Hypothalamus (tissue), 51 donors: ENCODE measurements at places on chromosomes 7 and 10.

DNA sequence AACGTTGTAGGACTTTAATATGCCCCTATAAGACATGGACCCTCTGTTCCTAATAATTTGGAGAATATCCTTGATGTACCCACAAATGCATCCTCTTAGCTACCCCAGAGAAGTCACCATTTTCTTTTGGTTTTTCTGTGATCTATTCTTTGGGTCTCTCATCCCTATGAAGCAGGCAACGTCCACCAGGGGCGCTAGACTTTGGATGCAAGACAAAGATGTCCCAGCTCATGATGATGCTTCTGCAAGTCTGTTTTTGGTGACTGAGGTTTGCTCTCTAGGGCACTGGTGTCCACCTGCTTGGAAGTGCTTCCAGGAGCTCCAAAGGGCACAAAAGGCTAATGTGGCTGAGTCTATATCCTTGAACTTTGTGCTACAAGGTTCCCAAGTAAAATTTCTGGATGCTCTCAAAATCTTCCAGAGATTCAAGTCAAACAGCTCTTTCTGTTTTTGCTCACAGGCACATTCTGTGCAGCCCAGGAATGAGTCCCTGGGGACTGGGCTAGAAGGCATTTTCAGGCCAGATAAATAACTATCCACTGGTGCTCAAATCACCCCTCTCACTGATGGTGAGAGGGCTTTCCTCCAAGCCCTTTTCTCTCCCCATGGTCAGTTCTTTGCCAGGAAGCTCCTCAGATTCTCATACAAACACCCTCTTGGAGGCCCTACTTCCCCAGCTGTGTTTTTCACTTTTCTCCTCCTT lies 166.4 kb downstream of the C7orf25 start:
- no peak for DNase-seq

DNA sequence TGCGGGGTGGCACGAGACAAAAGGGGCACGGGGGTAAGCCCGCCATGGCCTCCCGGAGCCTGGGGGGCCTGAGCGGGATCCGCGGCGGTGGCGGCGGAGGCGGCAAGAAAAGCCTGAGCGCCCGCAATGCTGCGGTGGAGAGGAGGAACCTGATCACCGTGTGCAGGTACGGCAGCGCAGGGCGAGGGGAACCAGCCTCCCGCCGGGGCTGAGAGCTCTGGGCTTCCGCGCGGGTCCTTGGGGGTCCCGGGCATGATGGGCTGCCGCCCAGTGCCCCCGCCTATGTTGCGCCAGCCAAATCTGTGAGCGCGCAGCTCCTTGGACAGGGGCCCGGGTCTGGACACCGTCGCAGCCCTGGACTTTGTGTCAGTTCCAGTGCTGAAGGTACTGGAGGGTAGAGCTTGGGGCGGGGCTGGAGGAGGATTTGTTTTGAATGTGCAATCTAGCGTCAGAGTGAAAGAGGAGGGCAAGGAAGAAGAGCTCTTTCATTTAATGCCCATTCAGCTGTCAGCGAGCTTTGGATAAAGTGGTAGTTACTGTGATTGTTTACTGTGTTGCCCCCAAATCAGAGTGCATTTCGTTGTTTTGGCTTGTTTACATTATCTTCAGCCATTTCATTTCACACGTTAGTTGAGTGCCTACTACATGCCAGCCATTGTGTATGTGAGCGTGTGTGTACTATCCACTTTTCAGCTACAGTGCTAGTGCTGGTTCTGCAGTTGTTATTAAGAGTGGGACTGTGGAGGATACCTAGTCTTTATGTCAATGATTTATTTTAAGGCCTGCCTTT lies 777 bp downstream of the RUNDC3B start:
- peak; percentile 13 for DNase-seq

DNA sequence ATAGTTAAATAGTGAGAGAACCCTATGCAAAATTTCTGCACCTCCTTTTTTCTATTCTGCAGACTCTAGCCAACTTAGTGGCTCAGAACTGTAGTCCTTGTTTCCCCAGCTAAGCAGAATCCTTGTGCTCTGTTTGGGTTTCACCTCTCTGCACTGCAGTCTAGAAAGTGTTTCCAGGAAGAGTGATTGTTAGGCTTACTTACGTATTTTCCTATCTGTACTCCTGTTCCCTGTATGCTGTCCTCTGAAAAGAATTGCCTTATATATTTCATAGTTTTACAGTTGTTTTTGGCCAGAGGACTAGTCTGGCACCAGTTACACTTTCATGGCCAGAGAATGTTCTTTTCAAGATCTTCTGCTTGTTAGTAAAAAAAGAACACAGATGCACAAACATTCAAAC lies 154.6 kb upstream of the POT1 start:
- DNase-seq: no peak

DNA sequence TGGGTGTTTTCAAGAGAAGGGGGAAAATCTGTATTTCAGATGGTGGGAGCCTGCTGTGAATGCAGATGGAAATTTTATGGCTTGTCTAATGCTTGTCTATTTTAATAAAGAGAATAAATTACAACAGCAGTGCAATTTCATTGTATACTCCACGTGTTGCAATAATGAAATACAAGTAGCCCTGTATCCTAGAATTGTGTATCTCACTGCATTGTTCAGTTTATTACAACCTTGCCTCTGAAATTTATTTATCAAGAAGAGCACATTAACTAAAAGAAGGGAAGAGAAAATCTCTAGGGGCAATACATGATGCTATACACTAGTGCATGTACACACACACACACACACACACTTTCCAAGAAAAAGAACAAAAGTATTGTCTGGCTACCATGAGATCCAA lies 21.8 kb downstream of the ANK3 start:
- DNase-seq: no peak

DNA sequence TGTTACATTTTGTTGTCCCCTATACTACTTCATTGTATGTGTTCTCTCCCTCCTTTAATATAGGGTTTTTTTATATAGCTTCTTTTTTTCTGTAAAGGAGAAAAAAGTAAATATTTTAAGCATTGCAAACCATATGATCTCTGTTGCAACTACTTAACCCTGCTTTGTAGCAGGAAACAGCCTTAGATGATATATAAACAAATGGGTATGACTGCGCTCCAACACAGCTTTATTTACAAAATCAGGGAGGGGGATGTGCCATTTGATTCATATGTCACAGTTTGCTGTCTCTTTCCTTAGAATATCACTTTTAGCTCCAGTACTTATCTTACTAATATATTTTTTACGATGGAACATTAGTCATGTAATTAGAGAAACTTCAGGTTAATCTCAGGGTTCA lies 155.2 kb upstream of the GNAI1 start:
- no peak for DNase-seq

- DNase-seq: no peak
Measured at GRCh38 chr7:80218723-80219122, 84.1 kb downstream of the GNAI1 start.

DNA sequence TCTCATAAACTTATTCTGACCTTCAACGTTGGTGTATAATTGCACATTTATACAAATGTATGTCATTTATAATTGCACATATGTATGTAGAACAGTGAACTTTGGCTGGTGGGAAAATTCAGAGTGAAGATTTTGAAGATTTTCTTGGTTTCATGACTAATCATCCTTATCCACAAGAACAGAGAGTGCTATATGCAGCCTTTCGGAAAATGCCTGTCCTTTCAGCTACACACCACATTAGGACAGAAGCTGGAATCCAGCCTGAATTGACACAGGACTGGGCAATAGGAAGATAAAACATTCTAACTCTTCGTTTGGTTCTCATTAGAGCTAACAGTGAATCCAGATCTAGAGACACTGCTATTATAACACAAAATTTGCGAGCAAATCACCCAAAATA lies 166.2 kb downstream of the PDE1C start:
- DNase-seq: no peak

DNA sequence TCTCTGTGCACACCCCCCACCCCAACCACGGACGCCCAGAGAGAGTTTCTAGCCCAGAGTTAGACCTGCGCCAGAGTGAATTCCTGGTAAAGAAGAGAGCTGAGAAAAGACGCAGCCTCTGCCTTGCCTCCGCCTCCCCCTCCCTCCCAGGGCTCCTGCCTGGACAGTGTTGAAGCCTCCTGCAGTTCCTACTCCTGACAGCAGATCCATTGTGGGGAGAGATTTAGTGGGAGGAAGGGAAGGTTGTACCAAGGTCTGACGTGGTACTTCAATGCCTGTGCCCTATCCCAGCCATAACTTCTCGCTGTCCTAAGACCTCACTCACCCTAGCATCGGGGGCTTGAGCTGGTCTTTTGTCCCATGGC lies 952 bp downstream of the SRRM3 start:
- no peak for DNase-seq

- DNase-seq: no peak
Measured at GRCh38 chr7:99790407-99790806, 6.4 kb upstream of the CYP3A4 start.

- no peak for DNase-seq
Measured at GRCh38 chr10:34078745-34079470, 736.2 kb downstream of the PARD3 start.

GRCh38 chr10:21194510-21194993 lies 297.4 kb upstream of the NEBL start:
- DNase-seq: no peak

- DNase-seq: no peak
Measured at GRCh38 chr7:155991470-155991869, 179.2 kb upstream of the SHH start.

- no peak for DNase-seq
Measured at GRCh38 chr10:101351477-101351876, 2.5 kb upstream of the BTRC start.

DNA sequence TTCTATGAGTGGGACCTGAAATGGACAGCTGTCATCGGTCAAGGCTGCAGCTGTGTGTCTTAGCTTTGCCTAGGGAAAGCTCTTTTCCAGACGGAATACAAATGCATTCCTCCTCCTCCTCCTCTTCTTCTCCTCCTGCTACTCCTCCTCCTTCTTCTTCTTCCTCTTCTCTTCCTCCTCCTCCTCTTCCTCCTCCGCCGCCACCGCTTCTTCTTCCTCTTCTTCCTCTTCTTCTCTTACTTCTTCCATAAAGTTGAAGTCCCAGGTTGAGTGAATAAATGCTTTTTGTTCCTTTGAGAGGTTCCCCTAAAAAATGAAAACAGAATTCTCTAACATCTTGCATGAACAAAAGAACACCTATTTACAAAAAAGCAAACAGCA lies 28.7 kb downstream of the KLF6 start:
- DNase-seq: no peak

DNA sequence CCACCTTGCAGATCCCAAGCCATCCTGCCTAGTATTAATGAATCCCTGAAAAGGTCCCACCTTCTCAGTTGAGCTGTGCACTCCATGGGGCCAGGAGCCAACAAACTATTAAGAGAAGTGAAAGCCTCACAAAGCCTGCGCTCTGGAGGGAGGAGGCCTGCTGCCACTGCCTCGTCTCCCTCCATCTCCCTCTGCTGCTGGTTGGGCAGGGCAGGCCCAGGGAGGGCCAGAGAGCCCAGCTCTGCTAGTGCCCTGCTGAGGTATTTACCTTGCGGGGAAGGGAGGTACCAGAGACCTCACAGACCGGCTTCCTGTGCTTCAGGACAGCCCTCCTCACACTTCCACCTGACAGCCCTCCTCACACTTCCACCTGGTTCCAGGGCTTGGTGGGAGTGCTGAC lies 171.5 kb downstream of the SH3PXD2A start:
- DNase-seq: no peak

DNA sequence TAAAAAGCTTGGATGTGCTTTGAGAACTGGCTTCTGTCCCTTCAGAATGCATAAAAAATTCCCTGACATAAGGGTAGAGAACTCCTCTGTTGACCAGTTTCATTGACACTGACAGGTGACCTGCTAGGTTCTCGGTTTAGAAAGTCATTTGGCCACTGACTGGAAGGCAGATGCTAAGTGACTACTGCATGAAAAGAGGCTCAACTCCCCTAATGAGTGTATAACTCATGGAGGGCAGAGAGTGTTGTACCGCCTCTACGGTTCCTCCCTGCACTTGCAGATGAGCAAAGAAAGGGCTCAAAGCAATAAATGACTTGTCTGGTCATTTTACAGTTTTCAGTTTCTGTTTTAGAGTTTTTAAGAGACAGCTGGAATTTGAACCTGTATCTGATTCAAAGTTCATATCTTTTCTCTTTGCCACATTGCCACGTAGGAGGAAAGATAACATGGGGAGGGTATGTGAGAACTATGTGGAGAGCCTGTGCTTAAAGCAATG lies 2.9 kb upstream of the FGL2 start:
- no peak for DNase-seq

- no peak for DNase-seq
Measured at GRCh38 chr10:30068492-30069223, 9.3 kb upstream of the JCAD start.

DNA sequence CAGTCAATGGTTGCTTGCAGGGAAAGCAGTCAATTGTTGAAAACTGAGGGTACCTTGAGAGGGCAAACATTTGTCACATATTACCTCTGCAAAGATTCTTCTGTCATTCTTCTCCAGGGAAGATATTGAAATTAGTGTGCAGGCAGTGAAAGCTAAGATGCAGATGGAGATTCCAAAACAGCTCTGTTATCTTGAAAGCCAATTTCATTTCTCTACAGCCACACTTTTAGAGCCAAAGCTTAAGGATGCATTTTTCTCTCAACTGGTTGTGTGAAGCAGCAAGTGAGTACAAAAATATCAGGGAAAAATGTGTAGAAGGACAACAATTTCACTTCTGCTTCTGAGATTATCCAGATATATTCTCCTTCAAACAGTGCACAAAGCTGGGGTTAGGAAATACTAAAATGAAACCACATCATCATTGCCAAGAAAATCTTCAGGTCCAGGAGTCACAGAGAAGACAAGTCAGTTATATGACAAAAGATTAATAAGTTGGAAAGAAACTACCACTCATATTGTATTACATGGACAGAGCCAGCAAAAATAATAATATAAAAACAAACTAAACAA lies 16.3 kb downstream of the SGMS1 start:
- no peak for DNase-seq

- no peak for DNase-seq
Measured at GRCh38 chr10:111874576-111874975, 309.0 kb downstream of the GPAM start.

DNA sequence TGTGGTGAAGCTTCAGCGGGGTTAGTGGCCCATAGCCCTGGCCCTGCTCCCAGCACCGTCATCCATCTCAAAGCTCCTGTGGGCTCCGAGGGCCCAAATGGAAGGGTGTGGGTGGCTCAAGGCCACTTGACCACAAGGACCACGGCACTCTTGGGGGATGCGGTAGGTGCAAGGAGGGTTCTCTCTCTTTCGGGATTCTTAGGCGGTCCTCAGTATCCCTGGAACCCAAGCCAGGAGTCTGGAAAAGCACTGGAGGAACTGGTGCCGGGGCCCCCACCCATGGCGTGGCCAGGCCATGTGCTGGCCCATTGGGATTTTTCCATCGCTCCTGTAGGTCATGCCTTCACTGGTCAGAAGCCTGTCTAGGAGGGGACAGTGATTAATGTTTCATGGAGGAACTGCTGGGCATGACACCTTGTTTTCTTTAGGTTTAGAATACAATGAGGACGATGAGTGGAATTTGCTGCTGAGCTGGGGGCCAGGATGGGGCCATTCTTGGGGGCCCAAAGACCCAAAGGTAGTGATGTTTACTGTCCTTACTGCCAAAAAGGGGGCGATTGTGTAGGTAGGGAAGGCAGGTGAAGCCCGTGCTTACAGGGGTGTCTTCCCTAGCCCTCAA lies 16.7 kb downstream of the AQP1 start:
- DNase-seq: no peak

- DNase-seq: no peak
Measured at GRCh38 chr7:69412331-69413146, 185.7 kb upstream of the AUTS2 start.

GRCh38 chr7:107934991-107935770 lies 44.2 kb downstream of the DLD start:
- no peak for DNase-seq
